ENCODE measurements at places on chromosomes 3 and 15.

- DNase-seq, result no peak
These were observed 15.4 kb downstream of the DLG1 start for GRCh38 chr3:197283045-197283444.

DNA sequence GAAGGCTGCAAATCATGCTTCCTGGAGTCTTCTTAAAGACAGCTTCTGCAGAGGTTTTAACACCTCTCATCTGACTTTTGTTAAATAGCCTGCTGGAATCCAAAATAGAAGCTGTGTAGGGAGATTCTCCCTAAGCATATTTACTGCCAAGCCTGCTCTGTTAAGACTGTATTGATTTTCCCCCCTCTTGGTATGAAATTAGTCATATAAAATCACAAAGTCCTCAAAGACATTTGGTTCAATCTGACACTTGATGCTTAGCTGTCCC lies 94.6 kb downstream of the ITPR1 start:
- no peak for DNase-seq

DNA sequence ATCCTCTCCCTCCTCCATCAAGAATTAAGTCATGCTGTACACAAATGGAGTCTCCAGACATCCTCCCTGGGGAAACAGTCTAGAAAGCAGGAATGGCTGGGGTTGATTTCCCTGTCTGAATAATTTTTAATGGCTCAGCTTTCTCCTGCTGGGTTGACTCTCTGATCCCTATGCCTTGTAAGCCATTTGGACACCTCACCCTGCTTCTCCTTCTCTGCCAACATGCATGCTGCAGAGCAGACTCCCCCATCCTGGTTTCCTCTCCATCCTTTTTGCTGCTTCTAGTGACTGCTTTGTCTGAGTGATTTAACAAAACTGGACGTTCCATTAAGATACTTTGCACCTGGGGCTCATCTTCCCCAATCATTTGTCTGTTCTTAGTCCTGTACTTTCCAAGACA lies 22.2 kb downstream of the SV2B start:
- DNase-seq, result no peak

DNA sequence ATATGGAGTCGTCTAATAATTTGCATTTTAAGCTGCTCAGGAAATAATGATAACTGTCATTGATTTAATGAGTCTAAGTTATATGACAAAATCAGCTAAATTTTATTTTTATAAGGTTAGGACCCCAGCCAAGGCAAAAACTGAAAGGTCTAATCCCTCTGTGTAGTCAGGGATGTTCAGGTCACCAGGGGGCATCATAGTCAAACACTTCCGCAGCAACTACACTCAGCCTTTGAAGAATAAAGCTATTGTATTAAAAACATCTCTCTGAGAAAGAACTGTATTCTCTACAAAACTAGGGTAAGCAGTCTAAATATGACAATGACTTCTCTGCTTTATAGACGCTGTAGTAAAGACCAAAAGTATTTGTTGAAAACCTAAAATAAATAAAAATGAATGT lies 15.0 kb downstream of the INTS14 start:
- DNase-seq, result no peak

DNA sequence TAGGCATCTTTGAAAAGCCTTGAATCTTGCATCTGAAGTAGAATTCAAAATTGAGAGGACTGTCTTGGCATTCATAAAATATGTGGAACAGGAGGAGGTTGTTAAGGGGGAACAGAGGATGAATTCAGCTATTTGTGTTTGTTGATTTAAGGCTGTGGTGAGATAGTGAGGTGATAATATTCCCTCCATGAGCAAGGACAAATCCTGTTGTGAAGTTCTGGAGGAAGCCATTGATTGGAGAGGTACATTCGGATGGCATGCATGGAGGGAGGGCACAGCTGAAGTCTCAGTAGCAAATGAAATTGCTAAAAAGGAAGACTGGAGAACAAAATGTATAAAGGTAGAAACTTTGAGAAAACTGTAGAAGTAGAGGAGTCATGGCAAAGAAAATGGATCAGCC lies 443.8 kb downstream of the NLGN1 start:
- no peak for DNase-seq

- no peak for DNase-seq
These were observed 101.5 kb downstream of the MYRIP start for GRCh38 chr3:39910826-39911464.

GRCh38 chr3:177516158-177517011 lies 319.1 kb upstream of the TBL1XR1 start:
- no peak for DNase-seq

DNA sequence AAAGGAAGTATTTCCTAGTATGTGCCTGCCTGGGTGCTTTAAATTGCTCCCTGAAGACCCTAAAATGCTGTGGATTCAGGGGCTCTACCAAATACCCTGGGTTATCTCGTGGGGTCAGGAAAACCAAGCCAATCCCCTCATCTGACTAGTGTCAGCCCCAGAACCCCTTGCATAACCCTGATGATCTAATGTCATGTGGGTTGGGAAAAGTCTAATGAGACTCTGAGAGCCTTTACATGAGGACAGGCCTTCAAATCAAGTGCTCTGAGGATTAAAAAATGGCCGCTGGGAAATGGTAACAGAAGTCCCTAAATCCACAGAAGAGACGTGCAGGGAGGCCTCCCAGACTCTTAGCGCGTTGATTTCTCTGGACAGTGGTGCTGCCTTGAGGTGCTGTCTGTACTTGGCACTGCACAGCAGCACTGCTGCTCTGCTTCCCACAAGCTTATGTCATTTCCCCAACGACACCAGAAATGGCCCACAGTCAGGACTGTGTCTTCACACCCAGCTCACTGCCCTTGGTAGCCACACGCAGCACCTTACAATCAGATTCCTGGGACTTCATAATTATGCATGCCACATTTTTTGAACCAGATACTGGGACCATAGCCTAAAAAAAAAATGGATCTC lies 16.6 kb downstream of the EIF4E3 start:
- no peak for DNase-seq

DNA sequence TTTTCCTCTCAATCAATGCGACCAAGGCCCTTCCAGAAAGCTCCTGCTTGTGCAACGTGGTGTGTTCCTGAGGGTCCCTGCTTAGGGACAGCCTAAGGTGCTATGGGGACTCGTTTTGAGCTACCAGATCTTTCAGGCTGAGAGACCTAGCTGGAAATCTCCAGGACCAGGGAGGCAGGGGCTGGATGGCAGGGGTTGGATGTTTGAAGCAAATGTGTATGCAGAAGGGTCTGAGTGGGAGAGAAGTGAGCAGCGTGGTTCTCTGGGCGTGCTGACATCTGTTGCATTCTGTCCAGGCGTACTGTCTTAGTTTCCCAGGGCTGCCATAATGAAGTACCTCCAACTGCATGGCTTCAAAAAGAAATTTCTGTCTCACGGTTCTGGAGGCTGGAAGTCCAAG lies 31.7 kb upstream of the SLCO2A1 start:
- no peak for DNase-seq

DNA sequence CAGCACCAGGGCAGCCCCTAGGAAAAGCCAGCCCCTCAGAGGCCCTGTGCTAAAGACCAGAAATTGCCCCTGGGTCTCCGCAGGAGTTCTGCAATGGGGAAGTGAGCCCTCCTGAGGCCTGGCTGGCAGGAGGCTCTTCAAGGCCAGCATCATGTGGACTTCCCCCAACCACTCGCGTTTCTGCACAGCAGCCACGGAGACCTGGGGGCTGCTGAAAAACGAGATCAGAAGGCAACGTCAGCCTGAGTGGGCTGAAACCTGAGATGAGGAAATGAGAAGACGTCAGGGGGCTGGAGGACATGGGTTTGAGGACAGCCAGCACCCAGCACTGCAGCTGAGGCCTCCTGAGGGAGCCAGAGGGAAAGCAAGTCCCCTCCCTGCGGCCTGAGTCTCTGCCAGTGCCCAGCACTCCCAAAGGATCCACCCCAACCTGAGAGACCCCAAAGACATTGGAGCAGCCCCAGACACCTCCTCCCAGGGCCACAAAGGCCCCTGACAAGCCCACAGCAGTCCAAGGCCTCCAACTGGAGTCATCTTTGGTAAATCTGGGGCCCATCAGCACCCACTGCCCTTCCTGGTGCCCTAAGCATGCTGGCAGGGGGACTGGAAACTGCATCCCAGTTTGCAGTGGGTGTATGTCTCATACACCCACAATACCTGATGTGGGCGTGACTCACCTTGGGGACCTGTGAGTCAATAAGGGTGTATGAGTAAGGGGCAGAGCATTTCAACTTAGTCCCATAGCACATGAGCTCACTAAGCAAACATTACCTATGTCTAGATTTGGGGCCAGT lies 29.2 kb upstream of the CYP11A1 start:
- no peak for DNase-seq

DNA sequence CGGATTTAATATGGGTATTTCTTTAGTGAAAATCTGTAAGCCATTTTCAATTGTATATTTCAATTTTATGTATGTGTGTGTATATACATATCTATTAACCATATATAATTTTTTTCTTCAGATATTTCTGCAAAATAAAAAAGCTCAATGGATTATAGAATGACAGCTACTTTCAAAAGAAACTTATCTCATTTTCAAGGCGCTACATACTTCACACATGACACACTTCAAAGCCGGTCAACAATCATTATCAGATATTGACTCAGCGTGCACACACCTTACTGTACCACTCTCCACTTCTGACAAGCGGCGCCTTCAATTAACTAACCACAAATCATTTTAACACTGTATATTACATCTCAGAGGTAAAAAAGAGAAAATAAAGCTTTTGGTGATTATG lies 39.6 kb downstream of the ATP13A3 start:
- DNase-seq, result no peak

- DNase-seq, result no peak
These were observed 134.9 kb downstream of the FEZF2 start for GRCh38 chr3:62238431-62238830.

DNA sequence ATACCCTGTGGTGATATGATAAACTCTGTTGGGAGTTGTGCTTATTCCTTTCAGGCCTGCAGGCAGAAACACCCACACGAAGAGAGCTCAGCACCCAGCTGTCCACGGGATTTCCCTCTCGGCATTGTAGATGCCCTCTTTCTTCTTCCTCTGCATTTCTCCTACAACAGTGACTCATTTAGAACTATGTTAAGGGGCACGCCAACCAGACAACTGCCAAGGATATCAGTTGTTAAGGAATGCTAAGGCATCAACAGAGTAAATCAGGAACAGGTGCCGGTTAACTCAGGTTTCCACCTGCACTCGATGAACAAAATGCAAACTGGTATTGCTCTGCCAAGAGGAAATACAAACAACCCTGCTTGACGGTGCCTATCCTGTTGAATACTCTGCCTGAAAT lies 270.0 kb upstream of the PEX5L start:
- DNase-seq, result no peak

DNA sequence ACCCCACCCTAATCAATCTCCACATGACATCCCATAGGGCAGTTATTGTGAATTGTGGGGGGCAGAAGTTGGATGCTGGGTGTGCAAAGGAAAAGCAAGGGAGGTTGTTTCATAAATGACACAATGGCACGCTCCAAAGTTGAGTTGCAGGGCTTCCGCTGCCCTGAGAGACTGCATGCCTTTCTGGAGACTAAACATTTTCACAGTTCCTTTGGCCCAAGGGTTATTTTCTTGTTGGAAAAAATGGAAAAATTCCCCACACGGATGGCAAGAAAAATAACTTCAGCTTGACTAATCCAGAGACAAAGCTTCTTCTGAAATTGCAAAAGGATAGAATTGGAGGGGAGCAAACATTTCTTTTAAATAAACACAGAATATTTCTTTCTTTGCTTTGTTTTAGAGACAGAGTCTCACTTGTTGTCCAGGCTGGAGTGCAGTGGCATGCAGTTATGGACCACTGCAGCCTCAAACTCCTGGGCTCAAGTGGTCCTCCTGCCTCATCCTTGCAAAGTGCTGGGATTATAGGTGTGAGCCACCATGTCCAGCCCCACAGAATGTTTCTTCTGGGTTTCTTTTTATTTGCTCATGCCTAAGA lies 19.1 kb upstream of the TPM1 start:
- DNase-seq, result no peak
